ENCODE measurements at places on chromosomes 1 and 21. TPM values are rescaled to one million over a fixed set of nuclear protein-coding genes. Genes with fewer than 3 reads are reported as not detected.

DNA sequence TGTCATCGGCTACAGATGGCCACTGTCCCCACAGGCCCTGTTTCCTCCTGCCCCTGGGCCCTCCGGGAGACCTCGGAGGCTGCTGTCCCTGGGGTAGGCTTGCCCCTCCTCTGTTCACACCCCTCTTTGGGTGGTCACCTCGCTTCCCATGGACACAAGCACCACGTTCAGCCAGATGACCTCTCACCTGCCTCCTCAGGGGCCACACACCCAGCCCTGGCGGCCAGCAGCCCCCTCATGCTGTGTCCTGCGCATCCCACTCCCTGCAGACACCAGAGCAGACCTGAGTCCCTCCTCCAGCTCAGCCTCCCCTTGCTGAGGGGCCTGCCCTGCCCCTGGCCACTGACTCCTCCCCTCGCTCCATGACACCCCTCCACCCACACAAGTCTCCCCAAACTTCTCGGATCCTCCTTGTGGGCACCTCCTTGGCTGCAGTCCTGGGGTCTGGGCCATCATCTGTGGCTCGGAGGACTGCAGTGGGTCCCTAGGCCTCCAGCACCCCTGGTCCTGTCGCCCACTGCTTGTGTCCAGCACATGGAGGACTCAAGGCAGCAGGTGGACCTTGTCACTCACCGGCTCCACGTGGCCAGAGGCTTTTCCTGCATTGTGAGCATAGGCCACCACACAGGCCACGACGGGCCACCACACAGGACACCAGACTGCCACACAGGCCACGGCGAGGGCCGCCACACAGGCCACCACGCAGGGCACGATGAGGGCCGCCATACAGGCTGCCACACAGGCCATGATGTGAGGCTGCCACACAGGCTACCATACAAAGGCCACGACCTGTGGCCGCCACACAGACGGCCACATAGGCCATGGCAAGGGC lies 51.1 kb downstream of the MORN1 start:
- no peak for DNase-seq

DNA sequence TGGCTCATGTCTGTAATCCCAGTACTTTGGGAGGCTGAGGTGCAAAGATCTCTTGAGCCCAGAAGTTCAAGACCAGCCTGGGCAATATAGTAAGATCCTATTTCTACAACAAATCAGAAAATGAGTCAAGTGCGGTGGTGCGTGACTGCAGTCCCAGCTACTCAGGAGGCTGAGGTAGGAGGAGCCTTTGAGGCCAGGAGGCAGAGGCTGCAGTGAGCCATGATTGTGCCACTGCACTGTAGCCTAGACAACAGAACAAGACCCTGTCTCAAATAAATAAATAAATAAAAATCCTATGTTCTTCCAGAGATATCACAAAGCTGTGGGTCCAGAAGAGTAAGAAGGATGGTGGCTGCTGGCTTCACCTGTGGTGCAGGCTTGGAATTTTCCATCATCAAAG lies 22.1 kb downstream of the CDA start:
- no peak for DNase-seq

Gene FAM131C
- 1.2 TPM for total RNA-seq

Gene HPDL
- 2.4 TPM for total RNA-seq

DNA sequence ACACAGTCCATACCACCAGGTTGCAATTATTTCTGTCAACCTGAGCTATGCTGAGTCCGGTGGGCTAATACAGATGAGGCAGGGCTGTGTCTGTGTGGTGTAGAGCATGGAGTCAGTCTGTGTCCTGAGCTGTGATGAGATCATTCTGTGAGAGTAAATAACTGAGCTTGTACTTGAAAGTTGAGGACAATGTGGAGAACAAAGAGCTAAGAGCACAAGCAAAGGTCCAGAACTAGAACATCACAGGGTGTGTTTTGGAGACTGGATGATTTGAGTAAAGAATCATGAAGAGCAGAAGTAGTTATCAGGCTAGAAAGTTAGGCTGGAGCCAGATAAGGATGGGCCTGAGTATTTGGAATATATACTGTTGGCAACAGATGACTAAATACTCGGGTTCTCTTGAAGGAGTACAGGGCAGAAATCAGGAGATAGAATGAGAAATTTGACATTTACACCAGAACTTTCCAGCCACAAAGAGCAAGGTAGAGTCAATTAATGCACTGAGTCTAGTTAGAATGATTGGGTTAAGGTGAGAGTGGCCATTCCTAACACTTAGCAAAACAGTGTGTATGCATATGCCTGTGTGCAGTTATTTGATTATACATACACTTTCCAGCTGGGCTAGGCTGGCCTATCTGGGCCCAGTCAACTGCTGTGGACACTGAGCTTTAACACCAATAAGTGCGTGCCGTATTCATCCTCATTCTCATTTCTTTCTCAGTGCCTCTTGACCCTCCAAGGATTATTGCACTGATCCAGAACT lies 48.8 kb downstream of the LEPR start:
- DNase-seq = no peak

- no peak for DNase-seq
Observed at GRCh38 chr1:52913014-52913413, 8.5 kb downstream of the ECHDC2 start.
